ENCODE measurements at places on chromosomes 16 and 17.

DNA sequence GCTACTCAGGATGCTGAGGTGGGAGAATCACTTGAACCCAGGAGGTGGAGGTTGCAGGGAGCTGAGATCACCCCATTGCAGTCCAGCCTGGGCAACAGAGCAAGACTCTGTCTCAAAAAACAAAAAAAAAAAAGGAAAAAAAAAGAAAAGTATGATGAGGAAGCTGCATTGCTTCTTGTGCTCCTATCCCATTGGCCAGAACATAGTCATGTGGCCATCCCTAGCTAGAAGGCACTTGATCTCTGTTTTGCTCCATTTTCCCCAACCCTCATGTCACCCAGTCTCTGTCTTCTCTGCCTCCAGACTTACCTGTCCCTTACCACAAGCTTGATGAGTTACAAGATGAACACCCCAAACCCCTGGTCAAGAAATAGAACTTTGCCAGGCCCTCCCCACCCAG, 112.7 kb upstream of the TMEM97 start:
- DNase-seq = no peak

DNA sequence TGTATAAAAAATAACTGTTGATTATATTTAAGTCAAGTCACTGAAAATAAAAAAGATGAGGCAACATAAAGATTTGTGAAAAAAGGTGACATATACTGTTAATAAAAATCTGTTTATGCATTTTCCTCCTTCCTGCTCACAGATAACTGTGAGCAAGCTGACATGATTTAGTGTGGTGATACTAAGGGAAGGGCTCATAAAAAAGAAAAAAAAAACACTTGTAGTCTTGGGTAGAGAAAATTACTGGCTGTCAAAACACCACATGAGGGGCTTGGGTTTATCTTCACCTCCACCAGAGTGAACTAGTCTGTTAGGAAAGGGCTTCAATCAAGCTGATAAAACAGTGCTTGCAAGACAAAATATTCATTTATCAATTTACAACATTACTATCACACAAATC, 247.6 kb downstream of the CNTNAP4 start:
- no peak for DNase-seq

DNA sequence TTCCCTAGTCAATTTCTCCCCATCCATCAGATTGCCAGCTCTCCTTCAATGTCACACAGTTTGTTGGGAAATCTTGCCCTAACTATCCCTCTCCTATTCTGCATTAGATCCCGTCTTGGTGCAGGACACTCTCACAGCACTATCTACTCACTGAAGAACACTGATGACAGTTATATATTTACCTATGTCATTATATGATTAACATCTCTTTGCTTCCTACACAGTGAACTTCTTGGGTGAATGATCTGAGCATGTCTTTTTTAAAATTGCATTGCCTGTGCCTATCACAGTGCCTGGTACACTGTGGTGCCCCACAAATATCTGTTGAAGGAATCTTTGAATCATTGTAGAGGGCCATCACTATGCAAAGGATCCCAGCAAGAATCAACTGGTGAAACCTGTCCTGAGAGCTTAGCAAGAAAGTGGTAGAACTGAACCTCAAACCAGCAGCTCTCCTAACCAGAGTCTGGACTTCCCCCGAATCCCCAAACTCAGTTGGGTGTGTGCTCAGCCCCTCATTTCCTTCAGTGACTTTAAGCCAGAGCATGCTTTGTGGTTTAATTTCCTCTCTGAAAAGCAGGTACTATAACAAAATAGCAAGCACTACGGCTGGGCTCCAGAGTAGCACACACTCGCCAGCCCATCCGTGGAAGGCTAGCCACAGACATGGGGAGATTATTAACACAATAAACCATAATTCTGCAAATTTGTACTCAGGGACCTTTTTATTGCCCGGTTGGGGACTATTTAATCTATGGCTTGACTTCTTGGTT, 680.7 kb upstream of the SALL1 start:
- no peak for DNase-seq

DNA sequence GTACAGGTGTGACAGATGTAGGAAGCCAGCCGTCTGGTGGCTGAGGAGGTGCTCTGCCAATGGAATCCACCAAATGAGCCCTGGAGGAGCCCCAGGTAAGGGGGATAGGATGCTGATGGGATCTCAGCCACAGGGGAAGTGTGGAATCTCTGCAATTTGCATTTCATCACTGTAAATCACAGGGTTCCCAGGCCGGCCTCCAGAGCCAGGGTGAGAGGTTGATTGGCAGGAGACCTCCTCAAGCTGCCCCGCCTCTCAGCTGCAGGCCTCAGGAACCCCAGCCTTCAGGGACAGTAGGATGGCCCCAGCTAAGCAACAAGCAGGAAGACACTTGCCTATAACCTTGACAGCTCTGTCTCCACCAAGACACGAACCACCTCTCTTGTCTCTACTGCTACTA, 39.4 kb downstream of the RTN4RL1 start:
- DNase-seq = no peak

DNA sequence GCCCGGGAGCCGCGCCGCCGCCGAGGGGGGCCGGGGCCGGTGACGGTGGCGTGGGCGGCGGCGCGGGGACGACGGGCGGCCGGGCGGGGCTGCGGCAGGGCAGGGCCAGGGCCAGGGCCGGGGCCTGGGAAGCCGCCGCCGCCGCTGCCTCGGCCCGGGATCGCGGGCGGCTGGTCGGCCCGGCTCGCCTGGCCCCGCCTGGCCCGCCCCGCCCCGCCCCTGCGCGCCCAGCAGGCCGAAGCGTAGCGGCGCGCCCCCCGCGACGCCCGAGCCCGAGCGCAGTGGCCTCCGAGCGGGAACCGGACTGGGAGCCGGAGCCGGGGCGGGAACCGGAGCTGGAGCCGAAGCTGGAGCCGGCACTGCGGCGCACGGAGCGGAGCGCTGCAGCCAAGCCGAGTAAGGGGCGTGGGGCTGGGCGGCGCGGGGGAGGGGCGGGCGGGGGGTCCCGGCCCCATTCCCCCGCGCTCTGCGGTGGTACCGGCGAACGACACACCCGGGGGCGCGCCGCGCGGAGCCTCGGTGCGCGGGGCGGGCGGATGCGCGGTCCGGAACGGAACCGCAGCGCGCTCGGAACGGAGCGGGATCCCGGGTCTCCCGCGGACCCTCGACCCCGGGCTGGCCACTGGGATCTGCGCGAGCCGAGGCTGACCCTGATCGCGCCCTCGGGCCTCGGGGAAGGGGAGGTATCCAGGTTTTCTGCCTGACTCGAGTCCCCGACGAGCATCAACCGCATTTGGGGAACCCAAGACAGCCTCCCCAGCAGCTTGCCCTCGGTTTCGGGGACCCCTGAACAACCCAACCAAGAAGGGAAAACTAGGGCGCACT, at the start of gene BEAN1:
BEAN1 (plus strand) TSS at position 260 of the 825 bp plus-strand sequence. CDS start 10,382 bp downstream, outside the sequence.
- DNase-seq = no peak
